ENCODE measurements at places on chromosomes 11 and 22.

DNA sequence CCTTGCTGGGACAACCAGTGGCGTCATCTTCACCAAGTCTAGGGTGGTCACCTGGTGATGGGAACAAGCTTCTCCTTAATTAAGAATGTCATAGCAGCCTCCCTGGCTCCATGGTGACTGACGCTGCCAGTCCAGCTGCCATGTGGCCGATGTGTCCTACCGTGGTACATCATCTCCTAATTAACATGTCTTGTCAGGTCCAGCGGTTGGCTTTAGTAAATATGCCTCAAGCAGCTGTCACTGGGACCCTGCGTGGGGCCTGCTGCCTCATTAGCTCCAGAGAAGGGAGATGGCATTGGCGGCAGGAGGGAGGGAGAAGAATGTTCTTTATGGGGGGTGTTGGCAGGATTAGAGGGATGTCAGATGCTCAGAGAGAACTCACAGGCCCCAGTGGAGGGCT lies 271.9 kb downstream of the ST3GAL4 start:
- DNase-seq = no peak

- DNase-seq = no peak
Measured at GRCh38 chr11:60854140-60854846, 1.5 kb downstream of the PTGDR2 start.

DNA sequence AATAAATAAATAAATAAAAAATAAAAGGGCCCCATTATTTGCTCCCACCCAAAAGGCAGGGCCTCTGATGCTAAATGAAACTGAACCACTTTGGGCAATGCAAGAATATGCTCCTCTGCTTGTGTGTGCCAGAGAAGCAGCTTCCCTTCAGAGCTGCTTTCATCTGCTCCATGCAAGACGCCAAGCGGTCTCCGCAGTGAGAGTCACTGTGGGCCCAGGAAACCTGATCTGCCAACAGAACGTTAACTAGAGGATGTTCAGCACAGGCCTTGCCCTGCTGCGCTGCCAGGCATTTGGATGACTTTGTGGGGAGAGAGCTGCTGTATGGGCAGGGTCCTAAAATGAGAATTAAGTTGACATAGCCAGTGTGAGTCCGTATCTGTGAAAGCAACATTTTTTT lies 43.7 kb upstream of the APOA1 start:
- no peak for DNase-seq

GRCh38 chr22:43257549-43257948 lies 70.6 kb upstream of the TTLL12 start:
- no peak for DNase-seq

Data from HEK293T (cell line).